ENCODE measurements at places on chromosomes 4 and X. TPM values are rescaled to one million over a fixed set of nuclear protein-coding genes. Genes with fewer than 3 reads are reported as not detected.

The OTUD6A gene
- not detected for total RNA-seq

GRCh38 chrX:63032811-63033210 lies 318.3 kb downstream of the SPIN4 start:
- no peak for DNase-seq

The PABPC4L gene
- total RNA-seq, result 3.8 TPM

The TMEM33 gene
- 25.2 TPM for total RNA-seq

- no peak for DNase-seq
These were observed 69.7 kb upstream of the EGFL6 start for GRCh38 chrX:13499736-13500135.

DNA sequence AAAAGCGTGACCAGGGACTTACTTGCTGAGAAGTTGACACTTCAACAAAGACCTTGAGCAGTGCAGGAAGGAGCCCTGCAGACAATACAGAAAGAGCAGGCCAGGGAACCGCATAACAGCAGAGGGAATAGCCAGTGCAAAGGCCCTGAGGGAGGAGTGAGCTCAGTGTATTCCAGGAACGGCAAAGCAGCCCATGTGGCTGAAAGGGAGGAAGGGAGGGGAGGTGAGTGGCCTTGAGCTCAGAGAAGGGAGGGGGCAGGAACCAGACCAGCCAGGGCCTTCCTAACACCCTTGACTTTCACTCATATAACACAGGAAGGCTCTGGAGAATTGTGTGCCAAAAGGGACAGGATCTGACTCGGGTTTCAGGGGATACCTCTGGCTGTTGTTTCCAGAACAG lies 112.2 kb downstream of the BCOR start:
- DNase-seq, result no peak

- no peak for DNase-seq
These were observed 481.7 kb upstream of the AGA start for GRCh38 chr4:177923888-177924287.

DNA sequence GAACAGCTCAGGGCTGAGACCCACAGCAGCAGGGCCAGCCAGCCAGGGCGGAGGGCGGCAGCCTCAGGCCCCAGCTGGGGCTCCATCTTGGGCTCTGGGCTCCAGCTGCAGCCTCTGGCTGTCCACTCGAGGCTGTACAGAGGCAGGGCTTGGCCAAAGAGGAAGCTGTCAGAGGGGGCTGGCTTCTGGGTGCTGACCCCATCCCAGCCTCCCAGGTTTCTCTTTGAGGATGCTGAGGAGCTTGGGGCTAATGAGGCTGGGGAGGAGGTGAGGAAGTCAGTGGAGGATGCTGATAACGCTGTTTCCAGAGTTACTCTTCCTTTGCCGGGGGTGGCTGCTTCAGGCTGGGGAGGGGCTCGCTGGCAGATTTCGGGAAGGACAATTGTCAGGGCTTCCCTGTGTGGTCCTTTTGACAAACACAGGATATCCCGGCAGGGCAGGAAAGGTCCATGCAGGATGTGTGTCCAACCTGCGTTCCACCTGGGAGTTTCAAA lies at the start of gene DIPK2B:
Gene DIPK2B (minus strand): TSS at position 136 of the 494 bp plus-strand sequence. CDS start 50 bp downstream, at position 86.
- DNase-seq, result no peak

- peak; percentile 22 for DNase-seq
These were observed 174.9 kb upstream of the SMARCAD1 start for GRCh38 chr4:94032754-94033153.

GRCh38 chr4:182206916-182207315 lies 36.3 kb upstream of the TENM3 start:
- DNase-seq, result no peak

GRCh38 chr4:111879539-111879938 lies 265.7 kb upstream of the FAM241A start:
- DNase-seq, result no peak

GRCh38 chr4:176538217-176538925 lies 218.6 kb downstream of the SPCS3 start:
- peak; percentile 75 for DNase-seq

DNA sequence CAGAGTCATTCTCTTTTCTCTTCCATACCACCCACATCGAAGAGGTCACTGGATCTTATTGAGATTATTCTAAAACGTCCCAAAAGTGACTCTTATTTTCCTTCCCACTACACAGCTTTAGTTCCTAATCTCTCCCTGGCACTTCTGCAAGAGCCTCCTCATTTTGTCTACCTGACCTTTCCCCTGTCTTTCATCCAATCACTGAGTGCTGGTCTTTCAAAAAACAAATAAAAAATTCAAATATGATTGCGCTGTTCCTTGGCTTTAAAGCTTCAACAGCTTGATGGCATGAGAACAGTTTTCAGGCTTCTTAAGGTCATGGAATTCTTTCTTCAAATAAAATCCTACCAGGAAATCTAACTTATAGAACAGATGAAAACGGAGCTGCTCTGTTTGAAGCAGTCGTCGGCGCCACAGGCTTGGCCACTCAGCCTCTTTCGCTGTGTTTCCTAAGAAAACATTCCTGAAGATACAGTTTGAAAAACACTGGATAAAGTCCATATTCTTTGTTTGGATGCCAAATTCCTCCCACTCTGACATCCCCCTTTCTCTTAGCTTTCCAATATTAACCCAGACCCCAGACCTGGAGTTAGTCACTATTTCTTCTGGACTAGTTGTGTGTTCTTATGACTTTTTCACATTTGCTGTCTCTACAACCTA lies 12.5 kb downstream of the SYTL5 start:
- DNase-seq, result peak; percentile 42

The TMEM150C gene
- 5.6 TPM for total RNA-seq

The RXFP1 gene
- not detected for total RNA-seq

GRCh38 chr4:138494931-138495330 lies 252.8 kb upstream of the SLC7A11 start:
- DNase-seq, result peak; percentile 50

GRCh38 chr4:132297346-132297745 lies 851.7 kb upstream of the PCDH10 start:
- peak; percentile 11 for DNase-seq

The TRIM60 gene
- total RNA-seq, result not detected

- DNase-seq, result no peak
These were observed 20.2 kb upstream of the LRBA start for GRCh38 chr4:151035328-151035727.

Measured in cardiac muscle cell (in vitro differentiated cells and primary cell).